ENCODE measurements at places on chromosomes 5 and 9. TPM values are rescaled to one million over a fixed set of nuclear protein-coding genes. Genes with fewer than 3 reads are reported as not detected.

The NR6A1 gene
- 1.8 TPM for total RNA-seq

The RNF208 gene
- total RNA-seq: 6.2 TPM

The SLC34A3 gene
- not detected for total RNA-seq

The FOXD4L5 gene
- not detected for total RNA-seq

The RPL12 gene
- total RNA-seq: 357 TPM

The FOXD4L6 gene
- not detected for total RNA-seq

The RASGEF1C gene
- not detected for total RNA-seq

The IFNB1 gene
- total RNA-seq: not detected
